IMR-90 (cell line): ENCODE measurements at places on chromosomes 16 and 17. TPM values are rescaled to one million over a fixed set of nuclear protein-coding genes. Genes with fewer than 3 reads are reported as not detected.
A peak's percentile ranks its signal among the peaks of the same experiment; 100 is the strongest.

- no peak for DNase-seq
These were observed 146.9 kb downstream of the MSI2 start for GRCh38 chr17:57403236-57403635.

GRCh38 chr16:89489040-89489897 lies 1.1 kb downstream of the ANKRD11 start:
- DNase-seq = peak; percentile 96

- DNase-seq = no peak
These were observed 56.2 kb downstream of the BAIAP2 start for GRCh38 chr17:81091154-81091553.

DNA sequence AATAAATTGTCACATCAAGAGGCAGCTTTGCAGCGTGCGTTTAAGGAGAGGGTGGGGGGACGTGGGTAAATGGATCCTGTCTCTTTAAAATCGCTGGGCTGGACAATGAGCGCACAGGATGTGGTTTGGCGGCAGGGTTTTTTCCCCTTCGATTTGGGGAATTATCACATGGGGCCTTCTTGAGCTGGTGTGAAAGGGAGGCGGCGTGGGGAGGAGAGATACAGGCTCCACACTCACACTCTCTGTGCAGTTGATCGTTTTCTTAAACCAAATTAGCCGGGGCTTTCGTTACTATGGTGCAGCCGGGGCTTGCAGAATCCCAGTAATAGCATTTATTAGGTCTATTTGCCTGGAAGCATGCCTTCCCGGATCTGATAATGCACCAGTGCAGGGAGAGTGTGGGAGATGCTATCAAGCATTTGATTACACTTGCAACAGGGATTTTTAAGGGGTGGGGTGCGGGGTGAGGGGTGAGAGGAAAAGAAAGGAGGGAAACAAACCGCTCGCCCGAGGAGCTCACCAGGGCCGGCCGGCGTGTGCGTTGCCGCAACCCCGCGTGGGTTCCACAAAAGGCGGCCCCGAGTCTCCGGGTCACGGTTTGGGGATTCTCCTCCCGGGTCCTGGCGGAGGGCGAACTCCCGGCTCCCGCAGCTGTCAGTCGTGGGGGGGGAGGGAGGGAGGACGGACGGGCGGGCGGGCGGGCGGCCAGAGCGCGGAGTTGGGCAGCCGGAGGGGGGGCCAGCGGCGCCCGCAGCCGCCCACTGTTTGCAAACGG lies 58.8 kb upstream of the GSE1 start:
- peak; percentile 80 for DNase-seq

DNA sequence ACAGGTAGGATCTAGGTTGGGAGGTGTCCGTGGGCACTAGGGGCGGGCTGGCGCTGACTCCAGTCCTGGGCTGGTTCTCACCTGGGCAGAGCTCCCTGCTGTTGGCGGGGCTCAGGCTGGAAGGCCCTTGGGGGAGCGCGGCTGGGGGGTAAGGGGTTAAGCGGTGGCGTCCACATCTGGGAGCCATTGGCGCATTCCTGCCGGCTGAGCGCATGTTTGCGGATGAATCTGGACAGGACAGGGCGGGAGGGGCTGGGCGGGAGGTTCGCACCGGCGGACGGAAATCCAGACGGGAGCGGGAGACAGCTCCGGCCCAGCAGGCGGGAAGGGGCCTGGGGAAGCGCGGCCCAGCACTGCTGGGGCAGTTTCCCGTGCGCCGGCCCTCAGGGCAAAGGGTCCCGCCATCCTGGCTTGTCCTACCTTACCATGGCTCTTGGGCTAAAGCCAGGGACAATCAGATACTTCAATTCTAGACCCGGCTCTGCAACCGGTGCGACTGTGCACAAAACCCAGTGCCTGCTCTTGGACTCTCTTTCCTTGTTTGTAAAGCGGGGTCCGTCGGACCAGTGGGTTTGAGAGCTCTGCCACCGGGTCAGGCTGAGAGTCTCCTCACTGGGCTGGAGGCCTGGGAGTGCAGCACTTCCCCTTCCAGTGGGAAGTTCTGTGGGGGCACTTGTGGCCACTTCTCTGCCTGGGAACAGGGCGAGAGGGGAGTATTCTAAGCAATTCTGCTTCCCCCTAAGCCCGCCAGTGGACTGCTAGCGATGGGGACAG lies 7.8 kb downstream of the RARA start:
- peak; percentile 75 for DNase-seq

DNA sequence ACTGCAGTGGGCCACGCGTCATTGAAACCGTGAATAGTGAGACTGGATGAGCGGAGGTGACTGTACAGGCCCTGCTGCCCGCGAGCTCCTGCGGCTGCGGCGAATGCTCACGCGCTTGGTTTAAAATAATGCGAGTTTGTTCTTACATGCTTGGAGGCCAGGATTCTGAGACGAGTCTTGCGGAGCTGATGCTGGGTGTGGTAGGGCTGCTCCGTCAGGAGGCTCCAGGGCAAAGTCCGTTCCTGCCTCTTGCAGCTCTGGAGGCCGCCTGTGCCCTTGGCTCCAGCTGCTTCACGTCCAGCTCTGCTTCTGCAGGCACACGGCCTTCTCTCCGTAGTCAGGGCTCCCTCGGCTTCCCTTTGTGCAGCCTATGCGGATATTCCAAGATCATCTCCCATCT lies 9.5 kb downstream of the ACSF3 start:
- DNase-seq = no peak

DNA sequence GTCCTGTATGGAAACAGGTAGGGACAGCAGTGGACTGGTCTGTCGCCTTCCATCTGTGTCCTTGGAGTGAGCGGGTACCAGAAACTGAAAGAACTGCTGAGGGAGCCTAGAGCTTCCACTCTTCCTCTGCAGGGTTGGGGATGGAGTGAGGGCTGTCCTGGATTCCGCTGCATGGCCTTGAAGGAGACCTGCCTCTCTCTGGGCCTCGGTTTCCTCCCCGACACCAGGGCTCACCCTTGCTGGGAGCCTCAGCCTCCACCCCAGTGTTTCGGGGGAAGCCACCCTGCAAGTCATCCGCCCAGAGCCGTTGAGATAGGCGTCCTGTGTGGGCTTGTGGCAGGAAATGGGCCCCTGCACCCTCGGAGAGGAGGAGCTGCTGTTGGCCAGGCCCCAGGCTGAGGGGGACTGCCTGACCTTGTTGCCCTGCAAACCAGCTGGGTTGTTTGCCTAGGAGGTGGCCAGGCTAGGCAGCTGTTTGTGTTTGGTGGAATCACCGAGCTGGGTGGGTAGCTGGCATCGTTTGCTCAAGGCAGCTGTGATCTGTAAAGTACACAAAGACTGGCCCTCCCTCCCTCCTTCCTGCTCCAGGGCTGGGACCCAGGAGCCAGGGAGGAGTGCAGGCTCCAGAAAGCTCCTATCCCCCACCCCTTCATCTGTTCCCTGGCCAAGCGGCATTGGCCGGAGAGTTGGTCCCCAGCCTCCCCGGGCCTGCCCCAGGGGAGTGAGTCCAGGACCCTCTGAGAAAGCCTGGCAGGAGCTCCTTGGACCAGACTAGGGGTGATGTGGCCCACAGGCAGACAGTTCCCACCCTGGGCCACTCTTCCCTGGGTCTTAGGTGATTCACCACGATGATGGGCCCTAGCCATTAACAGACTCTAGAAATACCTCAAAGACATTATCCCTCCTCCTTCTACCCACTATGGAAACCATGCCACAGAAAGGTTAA lies 1.3 kb downstream of the RAB37 start:
- DNase-seq = no peak

DNA sequence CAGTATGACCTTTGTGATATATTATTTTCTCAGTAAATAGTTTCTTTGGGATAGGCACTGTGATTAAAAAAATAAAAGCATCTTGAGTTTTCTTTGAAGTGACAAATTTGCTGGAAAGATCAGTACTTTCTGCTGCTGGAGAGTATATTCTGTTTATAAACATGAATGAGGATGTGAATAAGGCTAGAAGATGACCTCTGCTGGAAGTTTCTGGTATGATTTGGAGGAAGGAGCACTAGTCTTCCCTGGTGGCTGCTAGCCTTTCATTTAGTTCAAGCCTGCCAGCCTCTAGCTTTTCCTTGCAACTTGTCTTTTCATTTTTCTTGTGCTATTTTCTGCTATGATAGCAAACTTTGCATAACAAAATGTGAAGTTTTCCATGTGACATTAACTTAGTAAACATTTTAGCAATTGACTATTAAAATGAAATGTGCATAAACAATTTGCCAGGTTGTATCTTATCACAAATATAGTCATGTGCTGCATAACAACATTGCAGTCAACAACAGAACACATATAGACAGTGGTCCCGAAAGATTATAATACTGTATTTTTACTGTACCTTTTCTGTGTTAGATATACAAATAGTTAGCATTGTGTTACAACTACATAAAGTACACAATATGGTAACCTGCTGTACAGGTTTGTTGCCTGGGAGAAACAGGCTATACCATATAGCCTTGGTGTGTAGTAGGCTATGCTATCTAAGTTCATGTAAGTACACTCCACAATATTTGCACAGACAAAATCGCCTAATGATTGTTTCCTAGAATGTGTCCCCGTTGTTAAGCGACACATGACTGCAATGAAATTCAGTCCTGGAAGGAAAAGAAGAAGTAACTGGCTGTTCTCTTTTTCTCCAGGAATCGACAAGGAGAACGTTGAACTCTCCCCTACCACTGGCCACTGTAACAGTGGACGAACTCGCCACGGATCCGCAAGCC lies 18.1 kb upstream of the RAB11FIP4 start:
- DNase-seq = peak; percentile 71

- peak; percentile 43 for DNase-seq
These were observed 13.5 kb upstream of the DHRS13 start for GRCh38 chr17:28916302-28916934.

DNA sequence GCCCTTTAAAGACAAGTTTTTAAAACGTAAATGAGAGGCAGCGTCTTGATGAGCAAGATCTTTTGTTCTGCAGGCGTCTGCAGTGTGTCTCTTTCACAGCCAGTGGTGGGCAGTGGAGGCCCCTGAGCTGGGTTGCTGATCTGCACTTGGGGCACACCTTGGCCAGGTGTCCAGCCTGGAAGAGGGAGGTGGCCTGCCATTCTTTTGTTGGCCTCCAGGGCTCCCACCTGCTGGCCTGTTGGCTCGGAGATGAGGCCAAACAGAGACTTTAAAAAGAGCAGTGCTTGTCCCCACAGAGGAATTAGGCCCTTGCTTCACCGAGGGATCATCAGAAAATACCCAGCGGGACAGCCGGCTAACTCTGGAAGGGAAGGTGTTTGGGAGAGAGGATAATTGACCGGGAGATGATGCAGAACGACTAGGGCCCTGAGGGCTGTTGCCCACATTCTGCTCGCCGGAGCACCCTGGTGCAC lies 145.9 kb upstream of the PLCG2 start:
- DNase-seq = no peak

- DNase-seq = no peak
These were observed 52.6 kb downstream of the USP22 start for GRCh38 chr17:20989991-20990855.

DNA sequence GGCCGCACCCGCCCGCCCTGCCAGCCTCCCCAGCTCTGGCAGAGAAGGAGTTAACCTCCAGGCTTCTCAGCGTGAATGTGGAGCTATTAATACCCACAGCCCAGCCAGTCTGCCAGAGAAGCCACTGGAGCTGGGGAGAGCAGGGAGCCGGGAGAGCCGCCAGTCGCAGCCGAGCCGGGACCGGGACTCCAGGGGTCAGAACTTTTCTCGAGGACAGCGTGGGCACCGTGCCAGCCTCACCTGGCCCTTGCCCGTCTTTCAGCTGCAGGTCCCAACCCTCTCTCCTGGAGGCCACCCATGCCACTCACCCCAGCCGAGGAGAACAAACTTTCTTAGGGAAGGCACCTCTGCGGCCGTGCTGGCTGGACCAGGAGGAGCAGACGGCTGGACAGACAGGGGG lies 33.8 kb upstream of the SBK1 start:
- peak; percentile 4 for DNase-seq

DNA sequence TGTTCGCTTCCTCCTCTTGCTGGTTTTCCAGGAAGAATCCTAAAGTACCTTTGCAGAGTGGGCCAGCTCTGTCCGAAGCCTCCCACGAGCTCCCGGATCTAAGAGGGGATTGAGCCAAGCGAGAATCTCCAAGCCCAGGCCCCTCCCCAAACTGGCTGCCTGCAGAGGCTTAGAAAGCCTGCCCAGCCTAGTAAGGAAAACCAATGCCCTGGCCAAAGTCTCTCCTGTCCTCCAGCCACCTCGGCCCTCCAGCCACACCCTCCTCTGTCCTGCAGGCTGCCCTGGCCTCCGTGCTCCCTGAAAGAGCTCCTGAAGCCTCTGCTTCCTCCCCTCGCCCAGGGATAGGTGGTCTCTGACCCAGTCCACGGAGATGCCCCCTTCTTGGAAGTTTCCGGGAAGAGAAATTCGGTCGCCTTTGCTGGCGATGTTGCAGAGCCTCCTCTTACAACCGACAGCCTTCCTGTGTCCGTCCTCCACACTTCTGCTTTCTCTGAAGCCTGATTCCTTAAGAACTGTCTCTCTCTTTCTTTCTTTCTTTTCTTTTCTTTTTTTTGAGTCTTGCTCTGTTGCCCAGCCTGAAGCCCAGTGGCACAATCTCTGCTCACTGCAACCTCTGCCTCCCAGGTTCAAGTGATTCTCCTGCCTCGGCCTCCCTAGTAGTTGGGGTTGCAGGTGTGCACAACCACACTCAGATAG lies 54.9 kb upstream of the TOB1 start:
- no peak for DNase-seq

DNA sequence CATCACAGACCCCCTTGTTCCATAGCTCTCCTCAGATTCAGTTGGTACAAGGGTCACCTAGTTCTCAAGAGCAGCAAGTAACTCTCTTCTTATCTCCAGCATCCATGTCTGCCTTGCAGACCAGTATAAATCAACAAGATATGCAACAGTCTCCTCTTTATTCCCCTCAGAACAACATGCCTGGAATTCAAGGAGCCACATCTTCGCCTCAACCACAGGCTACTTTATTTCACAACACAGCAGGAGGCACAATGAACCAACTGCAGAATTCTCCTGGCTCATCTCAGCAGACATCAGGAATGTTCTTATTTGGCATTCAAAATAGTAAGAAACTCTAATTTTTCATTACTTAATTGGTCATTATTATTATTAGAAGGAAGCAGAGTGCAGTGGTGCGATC lies 32.4 kb downstream of the NQO1 start:
- DNase-seq = no peak

The TBC1D3 gene
- total RNA-seq = not detected in 2 replicates

The AIPL1 gene
- not detected in 2 replicates for total RNA-seq

The SDK2 gene
- total RNA-seq = under 0.01 TPM in 2 replicates

The SYT17 gene
- total RNA-seq = not detected in 2 replicates

The CDH15 gene
- total RNA-seq = 0.18 and 0.28 TPM in 2 replicates

The CHST6 gene
- total RNA-seq = under 0.01 TPM in 2 replicates
